ENCODE measurements at places on chromosomes 3 and 15.

- no peak for DNase-seq
Measured at GRCh38 chr3:191339316-191339917, 9.1 kb upstream of the UTS2B start.

DNA sequence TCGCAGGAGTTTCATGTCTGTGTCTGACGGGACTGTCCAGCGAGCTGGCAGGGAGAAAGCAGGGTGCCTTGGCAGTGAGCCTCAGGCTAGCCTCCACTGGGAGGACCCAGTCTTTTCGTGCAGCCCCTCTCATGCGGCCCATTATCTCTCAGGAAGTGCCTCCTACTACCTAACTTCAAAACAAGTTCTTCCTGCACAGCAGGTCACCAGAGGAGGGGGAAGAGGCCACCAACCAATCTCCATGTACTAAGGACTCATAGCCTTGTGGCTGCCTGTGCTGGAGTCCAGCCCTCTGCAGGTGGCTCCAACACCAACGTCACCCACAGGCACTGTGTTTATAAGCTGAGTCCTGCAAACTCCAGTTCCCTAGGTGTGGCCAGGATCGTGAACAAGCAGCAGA lies 4.8 kb downstream of the VIPR1 start:
- DNase-seq: no peak

- peak; percentile 53 for DNase-seq
Measured at GRCh38 chr15:81292523-81293001, 31.4 kb downstream of the STARD5 start.

GRCh38 chr3:10632741-10633140 lies 127.4 kb upstream of the ATP2B2 start:
- DNase-seq: no peak

GRCh38 chr3:23219117-23219516 lies 16.0 kb downstream of the UBE2E2 start:
- no peak for DNase-seq

DNA sequence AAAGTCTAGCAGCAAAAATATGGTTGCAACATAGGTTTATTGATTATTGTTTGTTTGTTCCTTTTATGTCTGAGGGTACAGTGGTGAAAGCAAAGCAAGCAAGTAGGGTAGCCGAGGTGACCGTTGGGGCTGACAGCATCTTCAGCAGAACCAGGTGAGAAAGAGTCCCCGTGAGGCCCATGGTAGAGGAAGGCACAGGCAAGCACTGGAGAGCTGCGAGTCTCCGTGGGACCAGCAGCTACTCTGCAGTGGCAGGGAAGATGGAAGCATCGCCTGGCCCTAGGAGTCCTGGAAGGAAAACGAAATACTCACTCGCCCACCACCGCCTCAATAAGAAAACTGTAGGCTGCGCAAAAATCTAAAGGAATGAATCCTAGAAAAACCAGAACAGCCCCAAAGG lies 25.3 kb upstream of the GABRA5 start:
- DNase-seq: no peak

DNA sequence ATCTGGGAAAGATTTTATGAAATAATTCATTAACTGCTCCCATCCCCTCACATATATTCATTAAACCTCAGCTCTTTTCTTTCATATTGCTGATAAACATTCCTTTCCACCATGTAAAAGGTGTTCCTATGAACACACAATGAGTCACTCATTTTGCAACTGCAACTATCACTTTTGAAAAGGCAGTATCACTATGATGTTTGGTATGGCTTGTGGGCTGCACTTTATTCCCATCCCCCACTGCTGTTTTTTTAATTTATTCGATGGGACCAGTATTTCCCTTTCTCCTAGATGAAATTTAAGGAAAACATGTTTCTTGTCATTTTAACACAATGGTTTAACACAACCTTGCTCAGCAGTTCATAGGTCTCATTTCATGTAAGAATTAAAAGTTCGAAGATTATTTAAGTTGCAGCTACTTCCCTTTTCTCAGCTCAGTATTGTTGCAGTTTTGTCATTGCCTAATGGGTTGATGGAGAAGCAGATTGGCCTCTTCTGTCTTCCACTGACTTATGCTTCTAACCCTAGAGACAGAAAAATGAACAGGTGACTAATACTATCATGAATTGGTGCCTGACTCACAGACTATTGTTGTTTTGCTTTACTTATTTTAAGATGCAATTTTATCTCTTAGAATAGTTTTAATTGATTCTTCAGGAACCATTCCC lies 280.3 kb downstream of the ZPLD1 start:
- DNase-seq: no peak

DNA sequence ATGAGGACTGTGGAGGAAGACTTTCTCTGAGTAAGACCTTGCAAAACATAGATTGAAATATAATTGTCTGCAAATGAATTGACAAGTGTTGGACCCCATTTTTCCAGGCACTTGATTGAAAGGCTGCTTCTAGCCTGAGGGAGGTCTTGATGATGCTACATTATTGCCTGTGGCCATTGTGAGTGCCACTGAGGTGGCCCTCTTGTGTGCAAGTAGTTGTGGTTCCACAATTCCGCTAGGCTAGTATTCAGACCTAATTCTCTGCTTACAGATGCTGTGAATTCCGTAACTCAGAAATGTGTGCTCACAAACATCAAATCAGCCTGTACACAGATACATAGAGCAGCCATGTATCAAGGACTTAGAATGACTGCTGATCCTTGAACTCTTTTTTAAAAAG lies 34.7 kb downstream of the FNDC3B start:
- no peak for DNase-seq

DNA sequence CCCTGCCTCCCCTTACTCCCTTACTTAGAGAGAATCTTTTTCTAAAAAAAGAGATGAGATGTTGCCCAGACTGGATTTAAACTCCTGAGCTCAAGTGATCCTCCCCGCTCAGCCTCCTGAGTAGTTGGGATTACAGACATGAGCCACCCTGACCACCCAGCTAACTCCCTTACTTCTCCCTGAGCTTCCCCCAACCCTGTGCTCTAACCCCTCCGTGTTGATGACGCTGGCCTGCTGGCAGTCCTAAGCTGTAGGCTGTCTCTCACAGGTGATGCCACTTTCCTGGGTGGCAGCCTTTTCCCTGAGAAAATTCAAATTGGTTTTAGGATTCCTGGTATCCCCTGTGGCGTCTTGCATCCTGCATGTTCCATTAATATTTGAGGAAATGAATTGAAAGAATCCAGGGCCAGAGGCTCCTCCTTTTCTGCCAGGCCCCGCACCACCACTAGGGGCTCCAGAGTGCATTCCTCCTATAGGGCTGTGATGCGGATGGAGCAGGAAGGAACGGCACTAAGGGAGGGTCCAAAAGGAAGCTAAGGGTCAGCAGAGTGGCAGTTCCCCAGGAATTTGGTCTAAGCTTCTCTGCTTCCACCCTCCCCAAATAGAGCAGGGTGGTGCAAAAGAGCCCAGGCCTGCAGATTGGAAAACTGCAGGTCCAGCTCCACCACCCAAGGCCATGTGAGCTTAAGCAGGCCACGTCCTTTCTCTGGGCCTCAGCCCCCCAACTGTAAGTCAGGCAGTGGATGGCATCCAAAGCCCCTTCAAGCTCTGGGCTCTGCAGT lies 101.1 kb downstream of the DAPK2 start:
- peak; percentile 51 for DNase-seq

GRCh38 chr15:78638658-78639314 lies 2.2 kb downstream of the CHRNB4 start:
- DNase-seq: no peak

DNA sequence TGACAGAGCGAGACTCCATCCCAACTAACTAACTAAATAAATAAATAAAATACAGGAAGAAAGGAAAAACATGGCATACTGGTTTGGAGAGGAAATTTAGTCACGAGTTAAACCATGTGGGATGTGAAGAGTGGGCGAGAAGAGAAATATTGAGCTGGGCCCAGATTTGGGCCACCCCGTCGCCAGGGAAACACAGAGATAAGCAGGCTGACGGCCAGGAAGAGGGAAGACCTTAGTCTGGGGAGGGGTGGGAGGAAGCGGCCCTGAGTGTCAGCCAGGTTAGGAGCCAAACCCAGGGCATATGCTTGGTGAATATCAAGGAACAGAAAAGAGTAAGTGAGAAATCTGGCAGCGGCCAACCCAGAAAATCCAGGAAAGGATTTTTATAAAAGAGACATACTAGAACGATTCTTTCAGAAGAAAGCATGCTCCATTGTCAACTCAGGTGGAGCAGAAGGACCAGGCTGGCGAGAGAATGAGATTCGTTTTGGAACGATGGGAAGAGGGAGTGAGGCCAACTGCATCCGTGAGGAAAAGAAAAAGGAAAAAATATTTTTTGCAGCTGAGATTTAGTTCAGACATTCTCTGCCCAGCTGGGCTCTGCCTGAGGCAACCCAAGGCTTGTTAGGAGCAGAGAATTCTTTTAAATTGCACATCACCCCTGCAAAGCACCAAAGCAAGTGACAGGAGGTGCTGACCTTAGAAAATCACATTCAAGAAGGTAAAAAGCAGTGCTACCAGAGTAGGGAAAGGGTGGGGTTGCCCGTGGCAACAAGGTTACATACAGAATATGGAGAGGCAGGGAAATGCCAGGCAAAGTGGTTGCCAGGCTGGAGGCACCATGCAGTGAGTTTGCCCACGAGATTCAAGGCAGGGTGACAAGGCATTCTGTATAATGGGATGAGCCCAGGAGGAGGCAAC lies 59.3 kb upstream of the RAD18 start:
- no peak for DNase-seq

- no peak for DNase-seq
Measured at GRCh38 chr3:52173101-52173500, 18.9 kb upstream of the POC1A start.

DNA sequence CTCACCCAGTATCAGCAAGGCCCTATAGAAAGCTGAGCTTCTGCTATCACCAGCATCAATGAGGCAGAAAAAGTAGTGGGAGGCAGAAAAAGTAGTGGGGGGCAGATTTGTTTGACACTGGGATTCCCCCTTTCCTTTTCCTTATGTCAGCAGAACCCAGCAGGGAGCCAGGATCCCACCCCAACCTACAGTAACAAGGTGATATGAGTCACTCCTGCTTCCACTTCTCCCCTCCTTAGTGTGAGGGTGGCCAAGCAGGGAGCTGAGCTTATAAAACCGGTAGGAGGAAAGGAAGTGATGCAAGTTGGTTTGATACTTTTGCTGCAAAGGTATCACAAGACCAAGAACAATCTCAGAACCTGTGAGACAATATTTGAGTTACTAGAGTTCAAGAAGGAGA lies 128.7 kb downstream of the SCAPER start:
- no peak for DNase-seq

GRCh38 chr15:76206325-76206976 lies 104.8 kb downstream of the ETFA start:
- DNase-seq: no peak

GRCh38 chr3:141680620-141681389 lies 57.3 kb upstream of the RNF7 start:
- no peak for DNase-seq

DNA sequence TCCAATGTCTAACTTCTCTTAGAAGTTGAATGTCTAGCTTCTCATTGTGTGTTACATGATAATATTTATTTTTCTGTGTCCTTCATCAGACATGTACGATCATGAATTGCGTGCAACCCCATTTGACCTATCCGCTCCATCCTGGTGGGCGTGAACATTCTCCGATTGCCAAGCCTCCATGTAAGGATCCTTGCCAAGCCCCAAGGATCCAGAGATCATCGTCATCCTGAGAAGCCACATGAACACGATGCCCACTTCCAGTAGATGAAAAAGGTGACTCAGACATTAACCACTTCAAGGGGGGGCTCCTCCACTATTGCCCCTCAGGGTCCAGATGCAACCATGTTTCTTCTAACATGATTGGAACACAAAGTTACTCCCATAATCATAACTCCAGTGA lies 25.5 kb upstream of the KNG1 start:
- DNase-seq: no peak

GRCh38 chr3:9777694-9778021 lies 7.9 kb upstream of the CAMK1 start:
- DNase-seq: no peak

GRCh38 chr3:76134166-76134565 lies 348.8 kb upstream of the ZNF717 start:
- no peak for DNase-seq

Data from activated T-helper 1 cell treated with anti-CD3 and anti-CD28 coated beads, Interleukin-12 subunit alpha, Interleukin-12 subunit beta, Interleukin-2, Interleukin-4 antibody, amounts not matched to agents 30 ng/mL and 10 ng/mL and 1 ng/mL, durations not matched to agents 14 hours and 24 hours and 36 hours (primary cell).